Foreskin keratinocyte (primary cell): ENCODE measurements at places on chromosomes 16 and 17. TPM values are rescaled to one million over a fixed set of nuclear protein-coding genes. Genes with fewer than 3 reads are reported as not detected.

C17orf100 gene
- polyA plus RNA-seq: 1.1 and 1.4 TPM in 2 replicates

FHOD1 gene
- 47.0 and 50.8 TPM in 2 replicates for polyA plus RNA-seq

TMEM107 gene
- polyA plus RNA-seq: 24.1 and 25.4 TPM in 2 replicates

RDM1 gene
- polyA plus RNA-seq: 2.0 and 2.1 TPM in 2 replicates

COPZ2 gene
- polyA plus RNA-seq: 18.3 and 23.3 TPM in 2 replicates

HSD11B2 gene
- polyA plus RNA-seq: 1.3 and 1.5 TPM in 2 replicates

SEZ6L2 gene
- 2.4 and 2.7 TPM in 2 replicates for polyA plus RNA-seq

NTN1 gene
- polyA plus RNA-seq: 0.47 and 0.48 TPM in 2 replicates

MYL4 gene
- polyA plus RNA-seq: not detected in 2 replicates

SSTR5 gene
- not detected in 2 replicates for polyA plus RNA-seq

KCNAB3 gene
- 0.81 and 0.83 TPM in 2 replicates for polyA plus RNA-seq

PDK2 gene
- polyA plus RNA-seq: 6.9 and 7.5 TPM in 2 replicates
